ENCODE measurements at places on chromosomes 13 and 19.

DNA sequence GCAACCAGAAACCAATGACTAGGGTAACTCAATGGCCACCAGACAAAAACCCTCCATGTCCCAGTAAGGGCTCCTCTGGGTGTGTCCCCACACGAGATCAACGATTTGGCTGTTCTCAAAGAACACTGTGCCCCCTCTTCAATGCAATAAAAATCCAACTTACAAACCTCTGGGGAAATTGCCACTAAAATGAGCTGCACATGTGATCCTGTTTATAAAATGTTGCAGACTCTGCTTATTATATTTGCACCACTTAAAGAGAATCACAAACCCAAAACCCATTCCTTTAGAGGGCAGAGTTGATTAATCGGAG lies 80.5 kb downstream of the STK24 start:
- no peak for DNase-seq

- DNase-seq: no peak
Observed at GRCh38 chr19:50717026-50717723, 2.4 kb downstream of the SHANK1 start.

GRCh38 chr19:5605362-5605761 lies 17.2 kb downstream of the SAFB2 start:
- DNase-seq: no peak

GRCh38 chr19:16272945-16273344 lies 51.7 kb upstream of the KLF2 start:
- no peak for DNase-seq

- DNase-seq: no peak
Observed at GRCh38 chr13:26017932-26018665, 33.7 kb downstream of the SHISA2 start.

GRCh38 chr13:28031220-28031895 lies 42.9 kb upstream of the URAD start:
- DNase-seq: no peak

GRCh38 chr13:105202354-105202753 lies 1333.1 kb downstream of the EFNB2 start:
- peak; percentile 67 for DNase-seq

- DNase-seq: no peak
Observed at GRCh38 chr19:44019498-44019897, 5.7 kb upstream of the ZNF222 start.

All from HT-29 (cell line).